ENCODE measurements at places on chromosomes 1 and 21. TPM values are rescaled to one million over a fixed set of nuclear protein-coding genes. Genes with fewer than 3 reads are reported as not detected.

Gene FAM151A
- total RNA-seq, result not detected

Gene TNFRSF9
- 0.96 TPM for total RNA-seq

Gene FABP3
- 0.86 TPM for total RNA-seq

Gene RIT1
- 48.0 TPM for total RNA-seq

Gene ATP6V1G3
- total RNA-seq, result 0.33 TPM

Gene CDK11B
- 7.7 TPM for total RNA-seq

Gene PGBD2
- total RNA-seq, result 4.6 TPM

Gene RGS4
- 371 TPM for total RNA-seq

Gene EPHA8
- total RNA-seq, result not detected

Gene PROX1
- total RNA-seq, result 13.8 TPM

Gene SPRR5
- total RNA-seq, result not detected

Gene NTMT2
- not detected for total RNA-seq

Gene CYB5RL
- 5.4 TPM for total RNA-seq

Gene CD101
- total RNA-seq, result 0.10 TPM

Gene LAPTM5
- total RNA-seq, result 46.6 TPM

Gene TTC24
- total RNA-seq, result not detected

Gene TCHHL1
- not detected for total RNA-seq

Gene RCOR3
- total RNA-seq, result 21.9 TPM

Gene CD244
- total RNA-seq, result not detected

Gene FAM43B
- not detected for total RNA-seq

Gene TAS1R1
- total RNA-seq, result not detected

Gene ERG
- total RNA-seq, result 170 TPM

Gene CORT
- 0.29 TPM for total RNA-seq

Gene ZNF697
- 24.5 TPM for total RNA-seq

Gene VWA5B1
- total RNA-seq, result not detected

Data from vein endothelial cell (primary cell).